ENCODE measurements at places on chromosomes 2 and 18.
A peak's percentile ranks its signal among the peaks of the same experiment; 100 is the strongest.

DNA sequence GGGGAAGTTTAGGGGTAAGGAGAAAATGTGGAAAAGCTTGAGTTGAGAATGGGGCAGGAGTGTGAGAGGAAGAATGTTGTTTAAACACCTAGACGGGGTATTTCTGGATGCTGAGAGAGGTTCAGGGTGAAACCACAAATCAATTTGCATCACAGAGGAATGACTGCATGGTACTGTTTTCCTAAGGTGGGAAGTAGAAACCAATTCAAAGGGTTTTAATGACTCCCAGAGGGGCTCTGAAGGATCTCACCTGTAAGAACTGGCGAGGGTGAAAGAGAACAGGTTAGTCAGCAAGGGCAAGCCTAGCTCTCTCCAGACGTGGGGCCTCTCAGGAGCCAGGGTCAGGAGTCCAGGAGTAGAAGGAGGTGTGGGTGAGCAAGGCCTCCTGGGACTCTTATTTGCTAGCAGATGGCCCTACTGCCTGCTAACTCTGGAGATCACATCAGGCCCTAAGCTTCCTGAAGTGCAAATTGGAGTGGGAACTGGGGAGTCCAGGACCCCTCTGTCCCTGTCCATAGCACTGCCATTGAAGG, 133.0 kb upstream of the CELF4 start:
- no peak for DNase-seq
- no peaks in the 10 kb centered on the region for H3K4me1 ChIP-seq
- no peak overlapping the region for H3K27ac ChIP-seq
- no peak overlapping the region for H3K4me3 ChIP-seq

DNA sequence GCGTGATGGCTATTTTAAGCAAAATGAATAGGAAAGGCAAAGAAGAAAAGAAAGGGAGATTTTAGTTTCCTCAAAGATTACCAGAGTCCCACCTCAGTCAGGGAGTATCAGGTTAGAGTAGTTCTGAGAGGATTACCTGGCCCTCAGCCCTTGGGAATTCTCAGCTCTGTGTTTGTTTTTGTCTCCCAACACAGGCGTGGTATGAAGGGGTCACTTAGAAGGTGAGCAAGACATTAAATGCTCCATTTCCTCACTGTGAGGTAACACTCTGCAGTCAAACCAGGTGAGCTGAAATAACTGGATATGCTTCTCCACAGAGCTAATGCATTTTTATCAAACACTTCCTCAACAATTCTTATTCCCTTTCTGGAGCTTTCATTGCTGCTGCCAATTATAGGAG, 232.2 kb downstream of the IKZF2 start:
- no peaks in the 10 kb centered on the region for H3K36me3 ChIP-seq
- H3K4me3 ChIP-seq: no peak overlapping the region
- peaks cover 11% of the 10 kb centered on the region for H3K4me1 ChIP-seq
- no peaks in the 10 kb centered on the region for H3K27me3 ChIP-seq

- H3K4me1 ChIP-seq: peaks cover 67% of the 10 kb centered on the region
- DNase-seq: no peak
- H3K4me3 ChIP-seq: no peak overlapping the region
- H3K36me3 ChIP-seq: peaks cover 1% of the 10 kb centered on the region
- no peaks in the 10 kb centered on the region for H3K27me3 ChIP-seq
- peak overlapping the region; percentile 80 for H3K27ac ChIP-seq
These were observed 5.0 kb downstream of the TFPI start for GRCh38 chr2:187549193-187549592.

GRCh38 chr2:238644095-238645081, 203.5 kb upstream of the TWIST2 start:
- no peak for DNase-seq
- no peak overlapping the region for H3K27ac ChIP-seq
- no peaks in the 10 kb centered on the region for H3K4me1 ChIP-seq
- peaks cover 5% of the 10 kb centered on the region for H3K27me3 ChIP-seq
- no peak overlapping the region for H3K4me3 ChIP-seq

DNA sequence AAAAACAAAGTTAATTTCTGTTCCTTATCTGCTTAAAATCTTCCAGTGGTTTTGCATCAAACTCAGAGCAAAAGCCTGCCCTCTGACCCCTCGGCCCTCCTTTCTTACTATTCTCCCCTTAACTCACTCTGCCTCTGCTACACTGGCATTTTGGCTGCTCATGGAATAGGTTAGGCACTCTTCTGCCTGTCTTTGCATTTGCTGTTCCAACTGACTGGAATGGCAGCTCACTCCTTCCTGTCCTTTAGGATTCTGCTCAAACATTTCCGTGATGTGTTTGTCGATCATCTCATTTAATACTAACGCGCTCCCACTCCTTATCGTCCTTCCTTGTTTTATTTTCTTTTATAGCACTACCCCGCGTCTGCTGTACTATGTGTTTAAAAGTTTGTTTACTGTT, 815 bp downstream of the CEBPZ start:
- H3K27ac ChIP-seq: no peak overlapping the region
- H3K36me3 ChIP-seq: peaks cover 19% of the 10 kb centered on the region
- H3K4me1 ChIP-seq: peaks cover 12% of the 10 kb centered on the region
- H3K27me3 ChIP-seq: no peaks in the 10 kb centered on the region
- no peak for DNase-seq

DNA sequence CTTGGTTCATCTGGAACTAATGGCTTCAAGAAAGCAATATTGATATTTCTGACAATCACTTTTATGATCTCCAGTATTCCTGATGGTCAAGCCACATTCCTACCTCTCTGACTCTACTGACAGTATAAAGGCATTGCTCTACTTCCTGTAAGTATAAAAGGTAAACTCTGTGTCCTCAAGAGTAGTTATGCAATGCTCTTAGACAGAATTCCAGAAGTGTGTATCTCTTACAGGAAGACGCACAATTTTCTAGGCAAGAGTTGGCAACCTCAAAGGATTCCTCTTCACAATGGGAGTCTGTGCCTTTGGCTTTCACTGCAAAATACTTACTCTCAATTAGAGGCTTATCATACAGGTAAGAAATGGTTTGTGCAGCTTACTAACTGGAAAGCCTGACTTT, 100.1 kb downstream of the THADA start:
- H3K36me3 ChIP-seq: peaks cover 17% of the 10 kb centered on the region
- H3K27me3 ChIP-seq: no peaks in the 10 kb centered on the region
- DNase-seq: no peak
- no peak overlapping the region for H3K4me3 ChIP-seq
- peaks cover 6% of the 10 kb centered on the region for H3K4me1 ChIP-seq
- no peak overlapping the region for H3K27ac ChIP-seq

- H3K27me3 ChIP-seq: no peaks in the 10 kb centered on the region
- no peak overlapping the region for H3K27ac ChIP-seq
- DNase-seq: no peak
- H3K36me3 ChIP-seq: peaks cover 26% of the 10 kb centered on the region
- H3K4me1 ChIP-seq: no peaks in the 10 kb centered on the region
- no peak overlapping the region for H3K4me3 ChIP-seq
These were observed 2.7 kb upstream of the CDKL4 start for GRCh38 chr2:39246382-39246980.

GRCh38 chr2:74867841-74868658, 34.1 kb downstream of the HK2 start:
- peaks cover 3% of the 10 kb centered on the region for H3K4me1 ChIP-seq
- H3K36me3 ChIP-seq: peaks cover 14% of the 10 kb centered on the region
- DNase-seq: no peak
- H3K27me3 ChIP-seq: no peaks in the 10 kb centered on the region
- no peak overlapping the region for H3K4me3 ChIP-seq
- no peak overlapping the region for H3K27ac ChIP-seq

- peaks cover 30% of the 10 kb centered on the region for H3K27me3 ChIP-seq
- DNase-seq: no peak
- H3K4me3 ChIP-seq: no peak overlapping the region
- peak overlapping the region; percentile 57 for H3K27ac ChIP-seq
These were observed 35.0 kb upstream of the AGAP1 start for GRCh38 chr2:235458839-235459273.

- no peak overlapping the region for H3K27ac ChIP-seq
- no peak overlapping the region for H3K4me3 ChIP-seq
- peaks cover 26% of the 10 kb centered on the region for H3K4me1 ChIP-seq
- no peak for DNase-seq
- H3K27me3 ChIP-seq: no peaks in the 10 kb centered on the region
These were observed 22.8 kb downstream of the EML4 start for GRCh38 chr2:42192010-42192373.

DNA sequence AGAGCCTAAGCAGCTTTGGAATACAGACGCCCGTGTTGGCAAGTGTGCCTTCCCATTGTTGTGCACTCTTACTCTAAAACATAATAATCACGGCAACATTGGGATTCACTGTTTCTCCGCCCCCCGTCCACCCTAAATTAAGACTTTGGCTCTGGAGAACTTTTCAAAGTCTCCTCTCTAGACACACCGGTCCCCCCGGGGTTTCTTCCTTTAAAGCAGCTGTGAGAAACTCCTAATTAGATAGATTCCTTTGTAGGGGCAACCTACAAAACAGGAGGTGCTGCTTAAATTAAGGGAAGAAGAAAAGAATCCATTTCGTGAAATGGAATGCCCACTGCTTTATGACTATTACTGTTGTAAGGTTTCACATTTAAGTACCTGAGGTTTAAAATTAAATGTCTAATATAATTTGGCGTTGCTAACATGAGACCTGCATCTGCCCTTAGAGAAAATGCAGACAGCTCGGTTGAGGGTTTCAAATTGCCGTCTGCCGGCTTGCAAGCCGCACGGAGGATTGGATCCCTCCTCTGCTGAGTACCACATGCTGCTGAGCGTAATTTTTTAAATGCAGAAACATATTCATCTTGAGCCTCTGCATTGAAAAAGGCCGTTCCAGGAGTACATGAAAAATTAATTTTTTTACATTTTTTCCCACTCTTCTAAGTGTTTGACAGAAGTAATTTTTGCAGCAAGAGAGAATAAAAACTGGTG, 233.3 kb downstream of the GBX2 start:
- H3K27ac ChIP-seq: no peak overlapping the region
- no peaks in the 10 kb centered on the region for H3K27me3 ChIP-seq
- no peak for DNase-seq
- H3K4me1 ChIP-seq: peaks cover 23% of the 10 kb centered on the region
- no peak overlapping the region for H3K4me3 ChIP-seq
- H3K36me3 ChIP-seq: peaks cover 38% of the 10 kb centered on the region

GRCh38 chr18:25145731-25146511, 206.0 kb downstream of the ZNF521 start:
- no peak overlapping the region for H3K27ac ChIP-seq
- H3K4me3 ChIP-seq: no peak overlapping the region
- peaks cover 32% of the 10 kb centered on the region for H3K4me1 ChIP-seq
- no peak for DNase-seq

GRCh38 chr2:6879011-6879410, 1.4 kb downstream of the RSAD2 start:
- no peak for DNase-seq
- H3K36me3 ChIP-seq: peaks cover 8% of the 10 kb centered on the region
- H3K27ac ChIP-seq: no peak overlapping the region
- peaks cover 51% of the 10 kb centered on the region for H3K27me3 ChIP-seq
- H3K4me3 ChIP-seq: no peak overlapping the region
- peaks cover 17% of the 10 kb centered on the region for H3K4me1 ChIP-seq

DNA sequence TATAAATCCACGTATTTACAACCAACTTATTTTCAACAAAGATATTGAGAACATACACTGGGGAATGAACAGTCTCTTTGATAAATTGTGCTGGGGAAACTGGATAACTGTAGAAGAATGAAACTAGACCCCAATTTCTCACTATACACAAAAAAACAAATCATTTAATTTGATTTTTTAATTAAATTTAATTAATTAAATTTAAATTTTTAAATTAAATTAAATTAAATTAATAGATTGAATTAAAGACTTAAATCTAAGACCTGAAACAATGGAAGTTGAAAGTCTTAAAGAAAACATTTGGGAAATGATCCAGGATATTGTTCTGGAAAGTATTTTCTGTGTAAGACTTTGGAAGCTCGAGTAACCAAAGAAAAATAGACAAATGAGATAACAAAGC, 301.4 kb downstream of the GALNT13 start:
- H3K36me3 ChIP-seq: no peaks in the 10 kb centered on the region
- DNase-seq: no peak

GRCh38 chr2:175439416-175439815, 257.9 kb upstream of the ATP5MC3 start:
- H3K4me1 ChIP-seq: peaks cover 12% of the 10 kb centered on the region
- no peak for DNase-seq
- H3K36me3 ChIP-seq: no peaks in the 10 kb centered on the region
- no peak overlapping the region for H3K4me3 ChIP-seq

GRCh38 chr2:6780765-6781274, 84.9 kb downstream of the CMPK2 start:
- H3K4me3 ChIP-seq: no peak overlapping the region
- peak overlapping the region; percentile 69 for H3K27ac ChIP-seq
- no peaks in the 10 kb centered on the region for H3K27me3 ChIP-seq
- H3K36me3 ChIP-seq: no peaks in the 10 kb centered on the region

- no peak overlapping the region for H3K4me3 ChIP-seq
- H3K27ac ChIP-seq: peak overlapping the region; percentile 75
- H3K36me3 ChIP-seq: peaks cover 1% of the 10 kb centered on the region
- H3K4me1 ChIP-seq: peaks cover 11% of the 10 kb centered on the region
These were observed 41.4 kb downstream of the IL1R2 start for GRCh38 chr2:102033031-102033749.

DNA sequence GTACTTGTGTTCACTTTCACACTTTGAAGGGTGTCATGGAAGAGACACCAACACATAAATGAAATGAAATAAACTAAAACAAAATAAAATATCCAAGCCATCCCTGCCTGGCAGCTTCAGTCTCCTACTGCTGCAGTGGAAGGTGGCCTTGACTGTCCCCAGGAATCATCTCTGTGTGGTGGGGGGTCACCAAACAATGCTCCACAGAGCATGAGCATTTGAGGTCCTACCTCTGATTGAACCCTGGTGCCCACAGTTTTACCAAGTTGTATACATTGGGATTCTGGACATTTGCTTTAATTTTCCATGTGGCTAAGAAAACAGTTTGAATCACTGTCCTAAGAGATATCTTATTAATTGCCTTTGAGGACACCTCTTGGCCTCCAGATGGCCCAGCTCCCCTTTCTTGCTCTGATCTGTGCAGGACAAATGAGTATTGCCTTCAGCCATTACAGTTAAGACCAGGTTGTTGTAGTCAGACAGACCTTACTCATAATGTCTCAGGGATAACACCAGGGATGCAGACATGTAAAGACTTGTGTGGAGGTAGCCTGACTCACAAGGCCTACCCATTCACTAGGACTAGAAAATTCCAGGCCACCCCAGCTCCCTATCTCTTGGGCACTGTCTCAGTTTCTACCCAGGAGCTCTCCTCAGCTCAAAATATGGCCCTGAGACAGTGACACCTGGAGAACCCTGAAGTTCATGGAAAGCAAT, 195.0 kb downstream of the MYCN start:
- DNase-seq: no peak
- H3K4me1 ChIP-seq: peaks cover 8% of the 10 kb centered on the region

- H3K4me3 ChIP-seq: no peak overlapping the region
- no peak overlapping the region for H3K27ac ChIP-seq
- H3K36me3 ChIP-seq: no peaks in the 10 kb centered on the region
- no peak for DNase-seq
- H3K4me1 ChIP-seq: no peaks in the 10 kb centered on the region
These were observed 940.3 kb upstream of the CRIM1 start for GRCh38 chr2:35415282-35415681.
